ENCODE measurements at places on chromosomes 16 and 17.

- no peak for DNase-seq
These were observed 2.5 kb downstream of the CORO1A start for GRCh38 chr16:30185683-30186421.

DNA sequence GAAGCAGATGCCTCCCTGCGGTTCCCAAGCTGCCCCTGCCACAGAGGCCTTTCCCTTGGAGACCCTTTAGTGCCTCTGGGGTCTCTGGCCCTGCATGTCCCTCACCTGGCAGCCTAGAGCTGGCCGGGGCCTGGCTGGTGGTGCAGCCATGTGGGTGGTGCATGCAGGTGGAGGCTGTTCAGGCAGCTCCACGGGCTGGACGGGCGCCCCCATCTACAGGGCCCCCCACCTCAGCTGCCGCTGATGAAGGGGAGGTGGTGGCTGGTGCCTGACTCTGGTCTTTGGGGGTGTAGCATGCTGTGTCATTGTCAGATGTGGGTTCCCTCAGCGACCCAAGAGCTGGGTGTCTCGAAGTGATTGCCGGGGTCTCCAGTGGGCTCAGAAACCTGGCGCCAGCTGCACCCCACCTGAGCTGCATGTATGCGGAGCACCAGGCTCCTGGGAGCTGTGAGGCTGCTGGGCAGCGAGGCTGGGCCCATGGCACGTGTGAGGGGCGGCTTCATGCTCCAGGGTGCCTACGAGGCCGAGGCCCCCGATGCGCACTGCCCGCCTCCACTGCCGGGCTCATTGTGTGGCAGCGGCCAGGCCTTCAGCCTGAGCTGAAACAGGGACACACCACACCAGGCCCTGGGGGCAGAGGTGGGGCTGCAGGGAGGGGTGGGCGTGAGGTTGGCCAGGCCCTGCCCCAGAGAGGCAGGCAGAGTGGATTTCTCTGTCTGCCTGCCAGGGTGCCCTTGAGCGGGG is 57.0 kb downstream of the BAIAP2 start:
- DNase-seq: no peak

GRCh38 chr16:75376475-75377161 is 56.7 kb downstream of the CFDP1 start:
- DNase-seq: peak; percentile 41

DNA sequence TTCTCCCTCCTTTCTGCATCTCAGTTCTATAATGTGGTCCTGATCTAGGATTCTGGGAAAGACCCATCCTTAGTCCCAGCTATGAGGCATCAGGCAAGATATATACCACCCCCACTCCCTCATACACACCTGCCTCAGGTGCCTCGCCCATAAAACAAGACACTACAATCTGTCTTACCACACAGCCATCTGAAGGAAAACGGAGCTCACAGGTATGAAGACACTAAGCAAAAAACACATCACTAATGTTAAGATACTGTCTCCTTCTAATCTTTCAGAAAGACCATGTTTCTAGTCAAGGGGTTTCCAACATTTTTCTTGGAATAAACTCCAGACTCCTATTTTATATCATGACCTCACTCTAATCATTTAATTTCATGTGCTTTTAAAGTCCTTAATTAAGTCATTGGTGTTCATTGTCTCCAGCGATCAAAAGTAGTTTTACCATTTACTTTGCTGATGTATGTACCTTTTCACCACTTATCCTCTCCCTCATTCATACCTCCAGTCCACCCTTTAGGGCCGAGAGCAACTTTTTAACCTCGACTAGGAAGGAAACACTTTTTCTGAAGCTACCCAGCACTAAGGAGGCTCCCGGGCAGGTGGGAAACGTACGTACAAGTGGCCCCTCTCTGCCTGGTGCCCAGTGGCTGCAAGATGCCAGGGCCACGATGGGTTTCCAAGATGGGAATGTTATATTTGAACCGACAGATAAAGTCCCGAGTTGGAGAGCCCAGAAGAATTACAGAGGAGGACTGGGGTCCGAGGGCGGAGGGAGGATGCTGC is 979 bp downstream of the MAP3K14 start:
- peak; percentile 28 for DNase-seq

- DNase-seq: no peak
These were observed 4.5 kb downstream of the HERPUD1 start for GRCh38 chr16:56936491-56936890.

- DNase-seq: no peak
These were observed 155.6 kb downstream of the SNX11 start for GRCh38 chr17:48262982-48263730.

- no peak for DNase-seq
These were observed 29.0 kb downstream of the TRPV2 start for GRCh38 chr17:16444258-16444886.

- no peak for DNase-seq
These were observed 1.6 kb upstream of the PECAM1 start for GRCh38 chr17:64392300-64392699.

DNA sequence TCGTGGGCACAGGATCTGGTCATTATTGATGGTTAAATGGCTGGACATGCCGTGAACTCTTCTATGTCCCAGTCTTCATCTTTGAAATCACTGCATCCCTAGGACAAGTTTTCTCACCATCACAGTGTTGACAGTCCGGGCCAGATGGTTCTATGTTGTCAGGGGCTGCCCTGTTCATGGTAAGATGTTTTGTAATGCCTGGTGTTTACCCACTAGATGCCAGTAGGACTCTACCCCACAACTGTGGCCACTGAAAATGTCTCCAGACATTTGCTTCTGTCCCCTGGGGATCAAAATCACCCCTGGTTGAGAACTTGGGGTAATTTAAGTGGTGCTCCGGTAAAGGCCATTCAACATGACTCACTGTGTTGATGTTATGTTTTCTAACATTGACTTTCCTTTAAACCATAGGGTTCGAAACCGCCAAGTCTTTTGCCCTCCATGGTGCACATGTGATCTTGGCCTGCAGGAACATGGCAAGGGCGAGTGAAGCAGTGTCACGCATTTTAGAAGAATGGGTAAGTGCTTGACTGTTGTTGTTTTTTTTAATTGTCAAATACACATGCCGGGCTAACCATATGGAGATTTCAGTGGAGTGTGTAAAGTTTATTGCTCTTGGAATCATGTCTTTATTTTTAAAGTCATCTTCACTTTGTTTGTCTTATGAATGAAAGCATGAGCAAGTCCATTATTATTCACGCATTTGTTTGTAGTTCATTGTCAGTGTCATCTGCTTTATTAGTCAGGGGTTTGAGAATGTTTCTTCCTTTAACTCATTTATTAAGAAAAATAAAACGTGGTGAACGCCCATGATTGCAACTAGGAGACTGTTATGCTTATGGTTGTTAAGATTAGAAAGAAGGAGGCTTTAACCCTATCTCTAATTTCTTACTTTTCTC is 64.6 kb downstream of the WWOX start:
- DNase-seq: no peak

GRCh38 chr17:51869387-51869786 is 289.1 kb downstream of the CA10 start:
- DNase-seq: peak; percentile 77

- peak; percentile 77 for DNase-seq
These were observed 5.2 kb upstream of the CDH8 start for GRCh38 chr16:62041401-62041800.

DNA sequence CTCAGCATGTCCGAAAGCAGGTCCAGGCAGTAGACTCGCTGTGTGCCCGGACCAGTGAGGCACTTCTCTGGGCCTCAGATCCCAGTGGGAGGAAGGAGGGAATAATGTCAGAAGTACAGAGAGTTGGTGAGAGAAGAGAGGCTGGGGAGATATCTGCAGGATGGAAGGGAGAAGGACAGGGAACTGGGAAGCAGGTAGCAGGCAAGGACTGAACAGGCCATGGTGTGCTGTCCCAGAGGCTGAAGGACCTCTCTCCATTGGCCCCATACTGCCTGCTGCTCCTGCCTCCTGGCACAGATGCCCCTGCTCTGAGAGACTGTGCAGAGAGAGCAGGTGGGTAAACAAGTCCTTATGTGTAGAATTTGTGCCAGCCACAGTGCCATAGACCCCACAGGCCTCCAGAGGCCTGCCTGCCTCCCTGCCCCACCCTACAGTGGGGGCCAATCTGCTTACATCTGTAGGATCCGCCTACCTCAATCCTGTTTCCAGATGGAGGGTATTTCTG is 34.2 kb upstream of the CRHR1 start:
- DNase-seq: no peak

GRCh38 chr16:57825298-57826044 is 23.2 kb upstream of the KIFC3 start:
- no peak for DNase-seq

Measured in eye (tissue), 1 donor.